SK-MEL-5 (cell line): ENCODE measurements at places on chromosomes 2 and 18.

DNA sequence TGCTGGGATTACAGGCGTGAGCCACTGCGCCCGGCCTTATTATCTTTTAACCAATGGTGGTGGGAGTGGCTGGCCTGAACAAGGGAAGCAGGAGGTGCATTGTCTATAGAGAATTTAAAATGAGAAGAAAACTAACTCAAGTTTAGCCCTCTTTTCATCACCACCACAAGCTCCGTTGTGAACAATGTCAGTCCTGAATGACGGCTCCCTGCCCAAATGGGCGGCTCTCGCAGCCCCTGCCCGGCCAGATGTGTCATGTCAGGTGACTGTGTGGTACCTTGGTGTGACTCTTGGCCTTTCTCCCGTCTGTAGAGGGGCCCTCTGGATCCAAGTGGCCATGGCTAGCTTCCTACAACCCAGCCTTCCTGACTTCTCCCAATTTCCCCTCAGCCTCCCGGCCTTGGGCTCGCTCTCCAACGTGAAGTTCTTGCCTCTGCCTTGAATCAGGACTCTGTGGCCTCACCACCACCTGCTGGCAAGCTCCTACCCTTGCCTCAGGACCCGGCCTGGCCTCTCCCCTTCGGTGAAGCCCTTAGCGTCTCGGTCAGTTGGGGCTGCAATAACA is 67.6 kb downstream of the LONRF2 start:
- no peak for DNase-seq

DNA sequence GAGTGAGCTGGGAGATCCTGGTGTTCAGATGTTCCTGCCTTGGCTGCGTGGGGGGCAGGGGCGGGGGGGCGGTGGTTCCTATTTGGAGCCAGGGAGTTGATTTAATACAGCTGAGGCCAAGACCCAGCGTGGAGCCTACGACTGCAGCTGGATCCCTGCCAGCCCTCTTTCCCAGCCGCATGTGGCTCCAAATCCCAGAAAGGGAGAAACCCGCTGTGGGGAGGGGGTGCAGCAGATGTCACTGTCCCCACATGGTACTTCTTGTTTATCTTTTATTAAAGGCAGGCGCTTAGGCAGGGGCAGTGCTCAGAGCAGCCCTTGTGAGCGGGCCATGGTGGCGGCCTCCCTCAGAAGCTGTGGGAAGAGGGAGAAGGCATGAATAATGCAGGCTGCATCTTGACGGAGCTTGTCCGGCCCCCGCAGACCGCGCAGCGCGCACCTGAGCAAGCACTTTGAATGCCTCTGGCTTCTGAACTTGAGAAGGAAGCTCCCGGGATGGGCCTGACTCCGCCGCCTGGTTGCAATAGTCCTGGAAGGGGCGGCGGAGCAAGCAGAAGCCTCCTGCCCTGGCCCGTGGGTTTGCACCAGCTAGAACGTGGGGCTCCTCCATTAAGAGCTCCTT is 112.1 kb downstream of the GLI2 start:
- no peak for DNase-seq

DNA sequence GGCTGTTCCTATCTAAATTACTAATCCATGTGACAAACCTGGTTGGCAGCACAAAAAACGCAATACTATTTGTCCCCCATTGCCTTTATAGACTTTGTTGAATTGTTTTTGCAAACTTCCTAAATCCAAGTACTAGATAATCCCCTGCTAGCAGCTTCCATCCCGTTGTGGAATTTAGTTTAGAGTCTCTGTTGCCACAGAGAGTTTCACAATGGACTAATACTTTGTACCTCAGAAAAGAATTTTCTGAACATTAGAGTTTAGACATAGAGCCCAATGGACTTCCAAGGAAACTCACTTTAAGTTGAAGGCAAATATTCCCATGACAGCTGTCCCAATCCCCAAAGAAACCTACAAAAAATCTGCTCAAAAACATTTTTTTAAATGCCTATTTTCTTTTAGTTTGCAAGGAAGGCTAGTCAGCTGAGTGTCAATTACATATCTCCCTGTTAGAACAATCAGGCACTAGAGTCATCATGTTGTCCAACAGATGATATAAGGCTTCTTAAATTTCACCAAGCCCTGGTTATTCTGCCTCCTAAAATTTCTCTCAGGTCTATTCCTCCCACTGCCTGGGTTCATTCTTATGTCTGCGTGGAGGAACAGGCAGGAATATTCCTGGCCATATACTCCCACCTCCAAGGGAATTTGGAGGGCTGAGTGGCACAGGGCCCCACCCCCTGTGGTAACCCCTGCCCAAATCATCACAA is 27.2 kb downstream of the RNF152 start:
- DNase-seq: no peak

GRCh38 chr2:237270520-237270919 is 143.4 kb downstream of the COL6A3 start:
- DNase-seq: no peak

GRCh38 chr18:32298171-32298667 is 108.4 kb downstream of the MEP1B start:
- DNase-seq: no peak

DNA sequence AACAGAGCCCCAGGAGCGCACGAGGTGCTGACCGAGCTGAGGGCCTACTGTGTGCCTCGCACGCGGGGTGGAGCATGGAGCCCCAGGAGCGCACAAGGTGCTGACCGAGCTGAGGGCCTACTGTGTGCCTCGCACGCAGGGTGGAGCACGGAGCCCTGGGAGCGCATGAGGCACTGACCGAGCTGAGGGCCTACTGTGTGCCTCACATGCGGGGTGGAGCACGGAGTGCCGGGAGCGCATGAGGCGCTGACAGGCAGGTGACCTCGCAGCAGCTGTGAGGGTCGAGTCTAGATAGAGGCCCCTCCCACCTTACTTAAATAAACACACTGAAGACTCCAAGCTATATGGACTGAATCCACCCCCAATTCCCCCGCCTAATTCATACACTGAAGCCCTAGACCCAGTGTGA is 60.3 kb downstream of the EIPR1 start:
- no peak for DNase-seq

- DNase-seq: no peak
These were observed 1464.7 kb upstream of the ZEB2 start for GRCh38 chr2:145984580-145984979.

DNA sequence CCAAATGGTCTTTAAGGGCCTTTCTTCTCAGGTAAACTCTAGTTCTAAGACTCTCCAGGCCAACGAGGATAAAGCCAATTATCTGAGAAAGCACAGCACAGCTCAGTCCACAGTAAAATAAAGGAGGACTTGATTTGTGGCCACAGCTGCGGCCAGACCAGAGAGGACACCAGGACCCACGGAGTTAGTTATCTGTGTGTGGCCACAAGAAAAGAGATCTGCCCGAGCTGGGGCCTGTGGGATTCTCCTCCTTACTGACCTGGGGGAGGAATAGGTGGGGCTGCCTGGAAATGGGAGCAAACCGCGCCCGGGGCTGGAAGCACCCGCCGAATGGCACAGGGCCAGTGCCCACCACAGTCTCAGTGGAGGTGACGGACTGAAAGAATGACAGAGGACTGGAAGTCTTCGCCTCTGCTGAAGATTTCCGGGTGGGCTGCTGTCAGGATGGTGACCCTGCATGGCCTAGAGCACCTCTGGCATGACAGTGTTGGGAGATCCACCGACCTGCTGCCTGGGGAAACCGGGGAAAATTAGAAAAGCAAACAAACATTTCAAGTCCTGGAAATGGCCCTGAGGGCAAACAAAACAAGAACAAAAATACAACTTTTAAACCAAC is 13.3 kb downstream of the PROC start:
- no peak for DNase-seq

DNA sequence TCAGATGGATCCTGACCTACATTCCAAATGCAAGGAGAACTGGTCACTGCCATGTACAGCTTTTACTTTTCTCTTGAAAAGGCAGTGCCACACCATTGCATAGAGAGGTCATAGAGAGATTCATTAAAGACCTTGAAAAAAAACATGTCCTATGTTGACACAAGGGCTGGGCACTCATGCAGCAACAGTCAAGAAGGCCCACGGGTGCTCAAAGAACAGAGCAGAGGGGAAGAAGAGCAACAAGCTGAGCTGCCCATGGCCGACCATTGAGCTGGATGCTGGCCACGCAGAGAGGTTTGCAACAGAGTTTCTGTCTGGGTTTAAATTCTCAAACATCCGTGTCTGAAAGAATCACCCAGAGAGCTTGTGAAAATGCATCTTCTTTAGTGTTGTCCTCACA is 99.1 kb downstream of the ADD2 start:
- no peak for DNase-seq

GRCh38 chr18:24181806-24182205 is 42.9 kb downstream of the CABYR start:
- no peak for DNase-seq

DNA sequence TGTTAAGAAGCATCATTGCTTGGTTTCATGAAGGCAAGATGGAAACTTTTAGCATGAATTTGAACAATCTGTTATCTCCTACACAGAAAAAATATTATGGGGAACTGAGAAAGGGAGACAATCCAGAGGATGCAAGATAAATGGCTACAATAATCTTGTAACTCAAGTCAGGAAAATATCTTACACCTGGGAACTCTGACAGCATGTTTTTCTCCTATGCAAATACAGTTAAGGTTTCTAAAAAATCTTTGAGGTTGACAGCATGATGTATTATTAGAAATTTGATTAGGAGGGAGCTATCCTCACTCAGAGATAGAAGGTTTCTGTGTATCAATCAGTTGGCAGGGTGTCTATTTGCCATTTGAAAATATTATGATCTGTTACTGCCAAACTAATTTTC is 75.6 kb downstream of the GPD2 start:
- no peak for DNase-seq
